ENCODE measurements at places on chromosomes 4 and X. TPM values are rescaled to one million over a fixed set of nuclear protein-coding genes. Genes with fewer than 3 reads are reported as not detected.

Gene NLGN3
- 0.36 TPM for total RNA-seq

Gene CLDN22
- total RNA-seq: not detected

Gene CETN2
- 42.1 TPM for total RNA-seq

Gene TMEM156
- total RNA-seq: not detected

Gene NOX1
- not detected for total RNA-seq

Gene PALLD
- total RNA-seq: 254 TPM

All from osteoblast (primary cell).